ENCODE measurements at places on chromosomes 4 and X. TPM values are rescaled to one million over a fixed set of nuclear protein-coding genes. Genes with fewer than 3 reads are reported as not detected.

The AASDH gene
- total RNA-seq, result 10.9 TPM

The GSX2 gene
- total RNA-seq, result not detected

The WDR13 gene
- total RNA-seq, result 110 TPM

The TLR10 gene
- not detected for total RNA-seq

The APEX2 gene
- total RNA-seq, result 7.8 TPM

The LPAR4 gene
- 11.7 TPM for total RNA-seq

The TNIP3 gene
- not detected for total RNA-seq

The ITGB1BP2 gene
- 109 TPM for total RNA-seq

DNA sequence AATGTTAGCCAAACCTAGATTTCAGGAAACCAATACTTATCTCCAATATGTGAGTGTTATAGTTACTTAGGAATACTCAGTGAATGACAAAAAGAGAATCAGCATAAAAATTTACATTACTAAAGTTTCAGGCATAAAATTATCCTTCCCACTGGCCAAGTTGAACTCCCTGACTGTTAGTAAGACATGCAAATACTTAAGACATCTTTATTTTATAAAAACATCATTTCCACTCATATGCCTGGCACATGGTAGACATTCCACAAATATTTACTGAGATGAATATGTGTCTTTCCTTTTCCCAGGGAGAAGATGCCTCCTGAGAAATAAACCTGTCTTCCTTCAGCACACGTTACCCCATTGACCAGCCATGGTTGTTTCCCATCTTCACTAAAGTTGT lies 7.3 kb downstream of the VEGFD start:
- DNase-seq, result no peak

DNA sequence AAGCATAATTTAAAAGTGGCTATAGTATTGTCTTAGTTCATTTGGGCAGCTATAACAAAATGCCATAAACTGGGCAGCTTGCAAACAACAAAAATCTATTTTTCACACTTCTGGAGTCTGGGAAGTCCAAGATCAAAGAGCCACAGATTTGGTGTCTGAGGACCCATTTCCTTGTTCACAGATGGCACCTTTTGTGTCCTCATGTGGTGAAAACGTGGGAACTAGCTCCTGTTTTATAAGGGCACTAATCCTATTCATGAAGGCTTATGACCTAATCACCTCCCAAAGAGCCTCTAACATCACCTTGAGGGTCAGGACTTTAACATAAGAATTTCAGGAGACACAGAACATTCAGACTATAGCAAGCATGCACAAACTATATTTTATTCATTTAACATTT lies 126.5 kb upstream of the WDFY3 start:
- DNase-seq, result no peak

GRCh38 chrX:107940095-107940494 lies 42.1 kb downstream of the TEX13B start:
- DNase-seq, result no peak

DNA sequence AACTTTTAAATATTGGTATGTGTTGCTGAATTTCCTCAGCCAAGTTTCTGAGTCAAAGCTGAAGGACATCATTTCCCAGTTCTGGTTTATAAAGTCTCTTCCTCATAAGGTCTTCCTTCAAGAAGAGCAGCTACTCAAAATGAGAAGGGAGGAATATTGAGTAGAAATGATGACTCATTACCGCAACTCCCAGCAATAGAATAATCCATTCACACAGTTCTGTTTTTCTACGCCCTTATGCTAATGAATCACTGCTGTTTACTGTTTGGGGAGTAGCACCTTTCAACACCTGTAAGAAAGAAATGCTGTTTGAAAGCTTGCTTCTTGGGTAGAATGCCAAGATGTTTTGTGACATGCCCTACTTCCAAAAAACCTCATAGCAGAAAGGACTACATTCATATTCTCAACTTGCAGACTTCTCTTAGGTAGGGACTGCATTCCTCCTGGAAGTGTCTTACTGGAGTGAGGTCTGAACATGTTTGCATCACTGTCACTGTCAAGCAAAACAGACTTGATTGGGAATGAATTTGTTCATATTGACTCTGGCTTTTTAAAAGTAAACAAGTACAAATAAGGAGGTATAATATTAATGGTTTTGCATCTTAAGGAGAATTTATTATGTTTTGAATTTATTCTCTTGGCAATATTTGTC lies 147.2 kb upstream of the BANK1 start:
- no peak for DNase-seq

DNA sequence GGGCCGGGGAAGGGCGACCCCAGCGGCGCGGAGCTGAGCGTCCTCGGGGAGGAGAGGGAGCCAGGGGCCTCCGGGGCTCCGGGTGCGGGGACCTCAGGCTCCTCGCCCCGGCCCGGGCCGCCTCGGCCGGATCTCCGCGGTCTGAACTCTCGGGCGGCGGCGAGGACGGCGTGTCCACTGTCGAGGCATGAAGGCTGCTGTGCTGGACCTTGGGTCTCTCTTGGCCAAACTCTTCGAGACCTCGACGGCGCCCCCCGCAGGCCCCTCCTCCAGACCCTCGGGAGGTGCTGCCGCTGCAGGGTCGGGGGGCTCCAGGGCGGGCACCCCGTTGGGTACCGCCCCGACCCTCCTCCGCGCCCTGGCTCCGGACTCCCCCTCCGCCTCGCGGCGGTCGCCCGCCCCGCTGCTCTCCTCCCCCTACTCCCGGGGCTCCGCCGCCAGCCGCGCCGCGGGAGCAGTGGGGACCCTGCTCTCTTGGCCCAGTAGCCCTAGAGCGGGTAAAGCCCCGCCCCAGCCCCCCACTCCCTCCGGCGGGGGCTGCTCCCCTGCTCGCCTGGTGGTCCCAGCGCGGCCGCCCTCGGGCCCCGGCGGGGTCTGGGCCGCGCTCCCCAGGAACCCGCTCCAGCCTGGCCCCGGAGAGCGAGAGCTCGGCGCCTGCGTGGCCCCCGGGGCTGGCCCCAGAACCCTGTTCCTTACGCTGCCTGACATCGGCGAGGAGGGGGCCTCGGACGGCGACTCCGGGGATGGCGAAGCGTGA lies 564 bp downstream of the FAM149A start:
- DNase-seq, result no peak

- peak; percentile 68 for DNase-seq
These were observed 88.6 kb upstream of the TRIM2 start for GRCh38 chr4:153115322-153116290.

DNA sequence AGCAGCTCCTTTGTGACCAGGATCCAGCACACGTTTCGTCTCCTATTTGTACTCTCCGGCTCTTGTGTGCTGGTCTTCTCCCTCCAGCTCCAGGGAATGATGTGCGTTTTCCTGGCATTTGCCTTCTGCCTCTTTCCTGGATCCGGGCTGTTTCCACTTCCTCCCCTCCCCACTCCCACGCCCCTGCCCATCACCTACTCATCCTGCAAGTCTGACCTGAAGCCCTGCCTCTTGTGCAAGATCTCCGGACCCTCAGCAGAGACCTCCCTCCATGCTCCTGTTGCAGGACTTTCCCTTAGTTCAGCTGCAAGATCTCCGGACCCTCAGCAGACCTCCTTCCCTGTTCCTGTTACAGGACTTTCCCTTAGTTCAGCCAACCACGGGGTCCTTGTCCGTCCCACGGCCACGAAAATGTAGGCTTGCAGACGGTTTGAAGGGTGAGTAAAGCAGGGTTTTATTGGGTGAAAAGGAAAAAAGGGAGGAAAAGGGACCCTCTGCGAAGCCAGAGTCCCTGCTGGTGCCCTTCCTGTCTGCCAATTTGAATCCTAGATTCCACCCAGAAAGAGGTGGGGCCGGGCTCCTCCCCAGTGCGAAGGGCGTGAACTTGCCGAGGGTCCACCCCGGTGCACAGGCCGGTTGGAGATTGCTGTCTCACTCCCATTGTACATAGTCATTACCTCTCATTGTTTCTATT lies 74.4 kb upstream of the IRF2 start:
- no peak for DNase-seq

GRCh38 chrX:38919202-38919601 lies 117.9 kb downstream of the MID1IP1 start:
- DNase-seq, result no peak
